ENCODE measurements at places on chromosomes 3 and 15.

DNA sequence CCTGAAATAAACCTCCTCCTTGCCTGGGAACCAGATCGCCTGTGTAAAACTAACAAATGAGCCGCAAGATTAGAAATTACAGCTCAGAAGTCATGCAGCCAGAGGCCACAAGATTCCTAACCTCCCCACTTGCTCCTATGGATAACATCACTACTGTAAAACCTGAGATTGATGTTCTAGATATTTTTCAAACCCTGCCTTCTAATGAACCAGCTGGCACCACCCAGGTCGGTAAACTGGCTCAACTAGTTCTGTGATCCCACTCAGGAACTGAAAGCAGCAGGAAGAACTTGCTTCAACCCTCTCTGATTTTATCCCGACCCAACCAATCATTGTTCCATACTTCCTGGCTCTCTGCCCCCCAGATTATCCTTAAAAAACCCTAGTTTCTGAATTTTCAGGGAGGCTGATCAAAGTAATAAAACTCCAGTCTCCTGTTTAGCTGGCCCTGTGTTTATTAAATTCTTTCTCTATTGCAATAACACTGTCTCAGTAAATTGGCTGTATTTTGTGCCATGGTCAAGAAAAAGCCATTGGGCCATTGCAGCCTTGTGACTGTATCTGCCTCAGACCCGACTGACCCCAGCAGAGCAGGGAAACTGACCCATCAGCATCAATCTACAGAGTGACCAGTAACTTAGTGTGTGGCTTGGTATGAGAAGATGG lies 98.9 kb downstream of the RPLP1 start:
- no peak for DNase-seq

DNA sequence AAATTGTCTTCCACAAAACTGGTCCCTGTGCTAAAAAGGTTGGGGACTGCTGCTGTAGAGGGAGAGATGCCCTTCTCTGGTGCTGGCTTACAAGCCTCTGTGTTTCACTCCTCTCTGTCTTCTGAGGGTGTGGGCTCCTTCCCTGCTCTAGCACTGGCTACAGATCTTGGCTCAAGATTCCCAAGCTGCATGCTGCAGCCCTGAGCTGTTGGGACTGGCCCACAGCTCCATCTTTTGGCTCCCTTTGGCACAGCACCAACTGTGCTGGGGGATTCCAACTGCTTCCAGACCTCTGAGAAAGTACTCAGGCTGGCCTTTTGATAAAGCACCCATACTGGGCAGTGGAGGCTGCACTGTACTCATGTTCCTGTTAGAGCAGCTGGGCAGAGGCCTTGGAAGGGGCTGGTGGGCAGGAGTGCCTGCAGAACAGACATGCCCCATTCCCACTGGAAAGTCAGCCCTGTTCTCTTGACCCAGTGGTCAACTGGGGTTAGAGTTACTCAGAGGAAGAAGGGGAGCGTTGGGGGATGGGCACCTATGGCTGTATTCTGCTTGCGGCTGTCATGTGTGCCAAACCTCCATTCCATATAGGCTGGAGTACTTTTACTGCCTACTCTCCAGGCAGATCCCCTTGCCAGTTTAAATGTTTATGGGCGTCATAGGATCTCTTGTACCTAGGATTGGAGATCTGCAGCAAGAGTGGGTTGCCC lies 55.7 kb downstream of the GALK2 start:
- no peak for DNase-seq

GRCh38 chr15:50496692-50497091 lies 49.8 kb downstream of the USP50 start:
- no peak for DNase-seq

DNA sequence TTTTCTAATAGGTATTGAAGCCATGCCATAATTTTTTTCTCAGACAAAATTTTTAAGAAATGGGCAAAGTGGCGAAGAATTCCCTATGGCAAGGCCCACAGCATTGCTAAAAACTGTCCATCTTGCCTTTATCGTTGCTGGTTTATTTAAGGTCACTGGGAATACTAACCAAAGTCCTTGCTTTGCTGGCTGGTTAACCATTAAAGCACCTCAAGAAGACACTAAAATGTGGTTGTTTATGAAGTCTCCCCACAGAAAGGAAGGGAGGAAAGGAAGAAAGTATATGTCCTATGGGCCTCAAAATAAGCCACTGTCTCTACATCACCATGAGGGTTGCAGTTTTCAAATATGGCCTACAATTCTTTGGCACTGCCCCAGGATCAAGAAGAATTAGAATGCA lies 13.2 kb downstream of the SH3BP5 start:
- no peak for DNase-seq

DNA sequence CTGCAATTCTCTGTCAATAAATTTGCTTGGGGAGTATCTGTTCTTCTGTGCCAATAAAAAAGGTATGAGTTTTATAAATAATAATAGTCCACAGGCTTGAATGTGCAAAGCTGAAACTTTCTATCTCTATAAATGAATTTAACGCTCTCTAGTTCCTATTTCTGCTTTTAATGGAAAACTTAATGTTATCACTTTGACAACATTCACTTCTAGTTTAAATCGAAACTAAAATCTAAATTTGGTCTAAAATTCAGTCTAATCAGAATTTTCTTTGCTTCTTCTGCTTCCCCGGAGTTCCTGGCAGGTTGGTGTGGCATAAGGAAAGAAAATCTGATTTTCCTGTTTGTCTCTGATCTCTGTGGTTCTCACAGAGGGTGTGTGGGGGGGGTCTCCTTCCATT lies 450.1 kb upstream of the TBL1XR1 start:
- DNase-seq = no peak

DNA sequence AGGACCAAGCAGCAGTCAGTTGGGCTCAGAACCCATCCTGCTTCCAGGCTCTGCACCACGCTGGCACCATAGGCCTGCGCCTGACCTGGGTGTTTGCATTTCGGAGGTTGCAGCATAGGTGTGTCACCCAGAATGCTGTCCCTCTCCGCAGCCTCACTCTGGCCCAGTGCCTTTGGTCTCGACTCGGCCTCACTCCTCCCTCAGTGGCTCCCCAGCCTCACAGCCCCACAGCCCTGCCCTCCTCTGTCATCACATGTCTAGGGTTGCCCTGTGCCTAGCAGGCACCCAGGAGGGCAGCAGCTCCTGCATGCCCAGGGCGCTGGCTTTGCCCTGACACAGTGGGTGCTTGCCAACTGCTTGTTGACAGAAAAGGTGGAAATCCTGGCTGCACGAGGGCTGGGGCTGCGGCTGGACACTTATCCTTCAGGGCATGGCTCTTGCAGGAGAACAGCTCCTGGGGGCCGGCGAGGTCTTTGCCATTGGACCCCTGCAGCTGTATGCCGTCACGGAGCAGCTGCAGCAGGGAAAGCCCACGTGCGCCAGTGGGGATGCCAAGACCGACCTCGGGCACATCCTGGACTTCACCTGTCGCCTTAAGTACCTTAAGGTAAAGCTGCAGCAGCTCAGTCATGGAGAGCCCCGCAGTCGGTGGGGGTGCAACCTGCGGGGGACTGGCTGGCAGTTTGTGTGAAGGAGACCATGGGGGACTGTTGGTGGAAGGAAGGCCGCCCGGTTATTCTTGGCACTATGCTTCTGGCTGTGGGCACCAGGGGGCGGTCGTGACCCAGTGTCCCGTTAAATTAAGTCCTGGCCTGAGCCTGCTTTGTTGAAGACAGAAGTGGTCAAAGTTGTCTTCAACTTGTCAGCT lies 16.2 kb downstream of the NISCH start:
- peak; percentile 54 for DNase-seq

DNA sequence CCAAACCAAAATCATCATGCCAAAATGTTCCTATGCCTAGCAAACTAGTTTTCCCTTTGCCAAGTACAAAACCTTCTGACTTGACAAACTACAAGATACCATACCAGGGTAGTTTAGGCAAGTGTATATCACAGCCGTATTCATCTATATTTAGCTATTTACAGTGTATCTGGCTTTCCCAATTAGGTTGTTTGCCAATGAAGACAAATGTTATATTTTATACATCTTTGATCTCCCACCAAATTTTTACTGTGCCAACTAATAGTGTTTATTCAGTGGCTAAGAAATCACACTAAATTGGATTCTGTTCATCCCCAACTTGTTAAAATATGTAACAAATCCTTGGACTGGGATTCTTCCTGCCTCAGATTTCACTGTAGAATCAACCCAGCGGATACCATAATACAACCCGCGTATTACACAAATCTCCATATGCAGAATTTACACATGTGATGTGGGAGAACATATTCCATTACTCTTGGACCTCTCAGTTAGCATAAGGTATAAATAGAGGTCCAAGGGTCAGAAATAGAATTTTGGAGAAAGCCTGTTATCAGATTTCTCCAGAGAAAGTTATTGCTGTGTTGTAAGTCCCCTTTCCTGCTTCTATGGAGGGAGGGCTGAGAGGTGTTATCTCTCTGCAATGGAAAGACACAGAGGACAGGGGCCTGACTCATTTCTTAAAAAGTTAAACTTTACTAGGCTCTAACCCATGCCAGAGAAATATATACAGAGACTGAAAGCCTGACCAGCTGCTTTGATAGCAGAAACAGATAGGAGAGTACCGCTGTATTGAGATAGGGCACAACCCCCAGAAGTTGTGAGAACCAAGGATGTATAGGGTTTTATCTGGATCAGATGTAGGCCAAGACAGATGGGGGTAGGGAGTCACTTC lies 467.0 kb downstream of the FGF12 start:
- DNase-seq = no peak

DNA sequence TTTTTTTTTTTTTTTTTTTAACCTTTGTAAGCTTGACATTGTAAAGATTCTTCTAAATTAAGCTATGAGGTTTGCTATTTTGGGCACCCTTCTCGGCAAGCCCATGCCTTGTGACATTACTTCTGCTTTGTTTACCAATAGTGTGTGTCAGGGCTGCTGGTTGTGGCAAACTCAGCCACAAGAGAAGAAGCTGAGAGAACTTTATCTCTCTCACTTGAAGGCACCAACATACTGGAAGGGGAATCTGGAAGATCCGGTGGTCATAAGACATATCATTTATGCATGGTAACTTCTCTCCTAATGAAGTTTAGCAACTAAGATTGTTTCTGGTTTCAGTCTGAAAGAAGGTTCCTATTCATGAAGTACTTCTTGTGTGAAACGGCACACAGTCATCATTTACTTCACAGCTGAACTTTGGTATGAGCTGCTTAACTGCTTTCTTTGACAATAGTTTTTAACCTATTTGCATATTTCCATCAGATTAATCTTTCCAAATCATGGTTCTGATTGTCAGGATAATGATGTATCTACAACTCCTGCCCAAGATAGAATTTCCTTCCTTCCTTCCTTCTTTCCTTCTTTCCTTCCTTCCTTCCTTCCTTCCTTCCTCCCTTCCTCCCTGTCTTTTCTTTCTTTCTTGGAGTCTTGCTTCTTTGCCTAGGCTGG lies 189.3 kb downstream of the NFKBIZ start:
- peak; percentile 66 for DNase-seq

- peak; percentile 52 for DNase-seq
These were observed 1.6 kb upstream of the PPM1L start for GRCh38 chr3:160754371-160754854.

DNA sequence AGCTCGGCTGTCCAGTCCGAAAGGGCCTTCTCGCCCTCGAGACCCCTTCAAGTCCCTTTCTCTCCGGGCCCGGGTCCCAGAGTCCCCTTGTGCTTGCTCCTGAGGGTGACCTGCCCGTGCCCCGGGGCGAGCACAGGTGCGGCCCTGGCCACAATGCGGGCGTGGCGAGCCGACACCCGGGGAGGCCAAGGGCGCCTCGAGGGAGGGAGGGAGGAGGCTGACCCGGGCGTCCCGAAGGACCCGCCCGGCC lies 810 bp upstream of the MEF2A start:
- DNase-seq = no peak

- no peak for DNase-seq
These were observed 50.8 kb downstream of the RBMS3 start for GRCh38 chr3:29331456-29332194.

GRCh38 chr3:111952866-111953450 lies 25.9 kb upstream of the ABHD10 start:
- DNase-seq = no peak

- no peak for DNase-seq
These were observed 32.2 kb upstream of the LYZL4 start for GRCh38 chr3:42442640-42443039.

DNA sequence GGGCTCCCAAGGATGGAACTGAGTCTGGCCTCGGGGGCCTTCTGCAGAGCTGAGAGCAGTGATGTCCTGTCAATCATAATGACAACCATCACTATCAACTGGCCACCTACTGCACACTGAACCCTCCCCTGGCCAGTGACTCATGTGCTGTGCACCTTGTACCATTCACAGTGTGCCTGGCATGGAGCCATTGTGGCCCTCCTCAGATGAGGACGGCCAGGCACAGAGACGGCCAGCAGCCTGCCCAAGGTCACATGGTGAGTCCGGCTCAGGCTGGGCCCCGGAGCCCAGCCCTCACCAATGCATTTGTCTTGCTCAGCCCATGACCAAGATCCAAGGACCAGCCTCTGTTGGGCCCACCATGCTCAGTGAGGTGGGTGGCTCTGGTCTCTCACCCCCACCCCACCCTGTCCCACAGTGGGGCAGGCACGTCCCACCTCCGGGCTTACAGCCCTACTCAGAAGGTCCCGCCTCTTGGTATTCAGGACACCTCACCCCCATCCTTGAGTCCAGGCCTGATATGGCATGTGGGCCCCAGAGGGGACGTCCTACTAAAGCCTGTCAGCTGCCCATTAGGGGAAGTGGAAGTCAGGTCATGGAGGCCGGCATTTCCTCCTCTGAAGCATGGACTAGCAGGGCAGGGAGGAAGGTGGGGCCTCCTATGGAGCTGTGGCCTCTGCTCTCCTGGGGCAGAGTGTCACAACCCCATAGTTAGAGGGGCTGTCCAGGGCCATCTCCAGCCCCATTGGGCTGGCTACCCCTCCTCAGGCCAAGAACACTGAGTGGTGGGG lies 35.9 kb upstream of the TMEM115 start:
- DNase-seq = no peak

- no peak for DNase-seq
These were observed 118.2 kb upstream of the TGFBR2 start for GRCh38 chr3:30488070-30488756.

- no peak for DNase-seq
These were observed 14.2 kb upstream of the HOMER2 start for GRCh38 chr15:82966671-82967071.
